Activated CD4-positive, CD25-positive, alpha-beta regulatory T cell (primary cell): ENCODE measurements at places on chromosomes 5 and 9.

- DNase-seq = no peak
These were observed 35.6 kb downstream of the C9 start for GRCh38 chr5:39328731-39329130.

DNA sequence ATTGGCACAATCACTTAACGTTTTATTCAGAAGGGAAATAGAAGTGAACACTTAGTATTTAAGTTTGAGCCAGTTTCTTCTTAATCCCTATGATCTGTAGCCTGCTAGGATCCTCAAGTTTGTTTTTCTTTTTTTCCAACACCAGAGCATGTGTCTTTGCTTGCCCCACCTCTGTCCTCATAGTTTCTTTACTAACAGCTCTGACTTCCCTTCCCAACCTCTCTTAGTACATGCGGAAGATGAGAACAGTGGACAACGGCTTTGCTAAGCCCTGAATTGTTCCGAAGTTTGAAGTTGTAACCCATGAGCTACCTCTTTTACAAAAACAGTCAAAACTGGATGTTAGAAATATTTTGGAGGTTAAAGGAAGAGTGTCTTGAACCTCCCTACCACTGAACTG is 61.7 kb upstream of the TAF11L2 start:
- no peak for DNase-seq

DNA sequence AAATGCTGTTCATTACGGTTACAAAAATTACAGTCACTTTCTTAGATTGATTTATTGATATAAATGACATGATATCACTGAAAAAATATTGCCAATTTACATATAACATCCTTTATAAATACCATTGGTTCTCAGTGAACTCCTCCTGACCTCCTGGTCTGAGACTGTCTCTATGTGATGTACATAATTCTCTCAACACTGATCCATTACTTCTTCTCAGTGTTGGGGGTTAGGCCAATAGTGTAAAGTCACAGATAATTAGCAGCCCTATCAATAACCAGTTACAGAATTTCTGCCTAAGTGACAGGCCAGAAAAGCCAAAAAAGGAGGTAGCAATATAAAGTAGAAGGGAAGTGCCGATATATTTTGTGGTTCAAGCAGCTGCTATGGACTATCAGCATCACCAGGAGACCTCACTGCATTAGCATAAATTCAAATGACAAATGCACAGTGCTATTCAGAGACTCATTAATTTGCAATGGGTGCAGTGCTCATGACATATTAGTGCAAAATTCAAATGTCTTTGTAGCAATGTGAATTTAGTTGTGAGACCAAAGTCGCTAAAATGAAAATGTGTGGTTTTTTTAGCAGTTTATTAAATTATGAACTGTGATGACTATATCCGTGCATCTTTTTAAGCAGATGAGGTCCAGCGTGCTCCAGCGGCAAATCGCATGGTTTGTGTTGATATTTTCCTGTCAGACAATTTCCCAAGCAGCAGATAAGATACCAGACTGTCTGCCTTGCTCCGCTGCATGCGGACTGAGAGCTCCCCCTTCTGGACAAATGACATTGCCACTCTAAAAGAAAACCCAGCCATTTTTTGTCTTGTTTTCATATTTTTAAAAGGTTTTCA is 144.6 kb downstream of the CETN3 start:
- no peak for DNase-seq

DNA sequence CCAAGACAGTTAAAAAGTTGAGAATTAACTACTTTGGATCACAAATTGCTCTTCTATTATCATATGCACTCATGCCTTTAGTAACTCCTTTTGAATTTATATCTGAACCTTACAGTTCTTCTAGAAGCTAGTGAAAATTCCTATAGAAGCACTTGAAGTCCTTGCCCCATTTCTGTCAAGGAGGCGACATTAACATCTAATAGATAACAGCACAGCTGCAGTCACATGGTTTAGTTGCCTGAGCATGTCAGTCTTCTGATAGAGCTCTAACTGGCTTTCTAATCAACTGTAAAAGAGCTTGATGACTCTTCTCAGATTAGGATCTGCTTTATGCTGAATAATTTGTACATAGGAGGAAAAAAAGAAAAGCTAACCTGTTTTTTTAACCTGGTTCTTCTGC is 9.0 kb downstream of the RFESD start:
- no peak for DNase-seq

DNA sequence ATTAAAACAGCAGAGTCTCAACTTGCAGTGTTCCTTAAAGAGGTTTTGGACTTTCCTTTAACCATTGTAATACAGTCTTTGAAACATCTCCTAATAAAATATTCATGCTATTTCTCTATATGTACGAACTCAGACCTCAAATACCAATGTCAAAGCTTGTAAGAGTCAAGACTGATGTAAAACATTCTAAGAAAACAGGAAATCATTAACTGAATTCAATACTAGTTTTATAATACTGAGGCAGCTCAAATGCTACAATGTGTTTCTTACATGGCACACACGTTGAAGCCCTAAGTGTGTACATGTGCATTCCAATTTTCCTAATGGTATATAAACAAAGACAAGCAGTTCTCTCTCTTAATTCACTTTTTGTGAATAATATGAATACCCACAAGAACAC is 11.6 kb downstream of the PSIP1 start:
- DNase-seq = no peak

DNA sequence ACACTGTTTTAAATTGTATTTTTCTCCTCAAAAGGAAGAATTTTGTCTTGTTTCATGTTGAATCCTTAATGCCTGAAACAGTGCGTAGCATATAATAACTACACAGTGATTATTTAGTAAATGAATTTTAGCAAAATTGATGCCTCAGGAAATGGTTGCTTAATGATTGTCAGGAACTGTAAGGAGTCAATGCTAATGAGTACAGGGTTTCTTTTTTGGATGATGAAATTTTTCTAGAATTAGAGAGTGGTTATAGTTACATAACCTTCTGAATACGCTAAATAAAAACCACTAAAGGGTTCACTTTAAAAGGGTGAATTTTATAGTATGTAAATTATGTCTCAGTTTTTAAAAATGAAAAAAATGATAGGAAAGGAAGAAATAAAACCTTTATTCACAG is 14.9 kb downstream of the FAM151B start:
- no peak for DNase-seq

DNA sequence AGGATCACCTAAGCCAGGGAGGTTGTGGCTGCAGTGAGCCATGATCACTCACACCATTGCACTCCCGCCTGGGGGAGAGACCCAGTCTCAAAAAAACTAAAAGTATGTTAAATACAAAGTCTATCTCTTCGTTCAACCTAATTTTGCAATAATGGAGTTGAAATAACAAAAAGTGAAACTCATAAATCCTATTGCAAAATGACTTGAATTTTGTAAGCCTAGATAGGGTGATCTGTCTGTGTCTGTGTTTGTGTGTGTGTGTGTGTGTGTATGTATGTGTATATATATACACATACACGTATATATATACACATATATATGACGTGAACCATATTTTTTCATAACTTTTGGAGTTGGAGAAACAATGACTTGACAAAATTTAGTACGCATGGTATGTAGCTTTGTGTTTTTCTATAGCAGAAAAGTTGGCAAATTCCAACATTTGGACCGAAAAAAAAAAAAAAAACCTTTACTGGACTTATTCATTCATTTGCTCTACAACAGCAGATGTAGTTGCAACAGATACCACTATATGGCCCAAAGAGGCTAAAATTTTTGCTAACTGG is 76.9 kb upstream of the CDH6 start:
- no peak for DNase-seq

GRCh38 chr5:44443172-44443571 is 54.0 kb upstream of the FGF10 start:
- no peak for DNase-seq

- DNase-seq = no peak
These were observed 512.9 kb upstream of the KLF4 start for GRCh38 chr9:108002371-108002956.

GRCh38 chr5:111411301-111411700 is 101.0 kb downstream of the STARD4 start:
- DNase-seq = no peak

- no peak for DNase-seq
These were observed 243.1 kb downstream of the FBXO4 start for GRCh38 chr5:42168091-42168670.

- DNase-seq = no peak
These were observed 1.6 kb downstream of the PDGFRB start for GRCh38 chr5:150153957-150154617.

DNA sequence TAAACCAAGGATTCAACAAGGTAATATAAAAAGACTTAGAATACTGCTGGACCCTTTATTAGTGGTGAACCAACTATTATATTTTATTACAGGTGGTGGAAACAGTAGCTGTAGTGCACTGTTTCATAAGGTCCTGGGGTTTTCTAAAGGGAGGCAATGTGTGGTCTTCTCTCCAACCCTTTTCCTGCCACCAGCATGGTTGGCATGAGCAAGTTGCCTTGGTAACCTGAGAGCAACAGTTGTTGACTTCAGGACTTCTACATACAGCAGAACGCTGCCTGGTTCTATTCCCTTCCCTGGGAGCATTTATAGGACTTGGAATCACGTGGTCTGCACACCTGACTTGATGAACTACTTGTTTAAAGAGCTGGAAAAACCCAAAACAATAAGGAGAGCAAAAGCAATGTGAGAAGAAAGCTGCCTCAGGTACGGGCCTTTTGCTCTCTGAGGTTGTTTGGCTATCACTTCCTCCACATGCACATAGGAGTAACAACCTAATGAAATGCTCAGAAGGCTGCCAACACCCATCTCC is 81.1 kb upstream of the RAI14 start:
- DNase-seq = no peak

GRCh38 chr9:79210541-79211243 is 361.1 kb upstream of the TLE4 start:
- DNase-seq = no peak
